ENCODE measurements at places on chromosomes 12 and 14.

DNA sequence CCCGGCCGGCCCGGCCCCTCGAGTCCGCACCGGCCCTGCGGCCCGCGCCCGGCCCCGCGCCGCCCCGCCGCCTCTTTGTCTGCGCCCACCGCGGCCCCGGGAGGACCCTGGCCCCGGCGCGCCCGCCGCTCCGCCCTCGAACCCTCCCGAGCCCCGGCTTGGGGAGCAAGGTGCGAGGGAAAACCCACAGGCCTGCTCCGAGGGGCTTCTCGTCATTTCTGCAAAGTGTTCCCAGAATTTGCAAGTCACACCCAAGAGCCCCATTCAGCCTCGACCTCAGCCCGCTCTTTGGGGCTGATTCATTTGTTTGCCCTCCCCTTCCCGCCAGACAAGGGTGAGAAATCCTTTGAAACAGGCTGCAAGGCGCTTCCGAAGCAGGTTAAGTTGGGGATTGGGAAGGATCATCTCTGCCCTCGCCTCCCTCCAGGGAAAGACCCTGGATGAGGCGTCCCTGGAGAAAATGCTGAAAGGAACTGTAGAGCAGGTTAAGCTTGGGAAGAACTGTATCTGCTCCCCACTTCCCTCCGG lies 325 bp upstream of the CLIP1 start:
- peak; percentile 23 for DNase-seq

DNA sequence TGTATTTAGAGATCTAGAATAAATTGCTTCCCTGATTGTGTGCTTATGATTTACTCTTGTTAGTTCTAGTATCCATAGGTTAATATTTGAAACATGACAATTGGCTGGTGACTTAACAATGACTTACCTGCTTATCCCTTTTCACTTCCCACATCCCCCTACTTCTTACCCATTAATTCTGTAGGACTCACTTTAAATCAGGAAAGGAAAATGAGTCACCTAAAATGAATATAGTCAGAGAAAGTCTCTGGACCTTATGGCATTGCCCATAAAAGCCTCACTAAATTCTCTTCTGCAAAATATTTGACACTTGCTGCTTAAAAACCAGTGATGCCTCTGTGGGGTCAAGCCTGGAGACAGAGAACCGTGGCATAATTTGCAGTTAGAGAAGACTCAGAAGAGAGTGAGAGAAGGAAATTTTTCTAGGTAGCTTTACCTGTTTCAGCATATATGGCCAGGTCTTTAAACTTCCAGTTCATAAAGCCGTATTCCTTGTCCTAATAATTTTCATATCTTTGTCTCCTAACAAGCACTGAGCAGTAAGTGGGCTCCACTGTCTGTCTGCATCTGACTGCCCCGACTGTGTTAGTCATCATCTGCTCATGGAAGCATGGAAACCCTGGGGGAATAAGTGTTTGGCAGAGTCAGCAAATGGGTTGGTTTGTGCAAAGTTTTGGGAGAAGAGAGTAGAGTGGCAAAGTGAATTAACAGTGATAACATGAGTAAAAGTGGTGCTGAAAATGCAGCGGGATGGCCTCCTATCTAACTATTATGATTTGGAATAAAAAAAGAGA lies 294.4 kb downstream of the AKAP6 start:
- DNase-seq: no peak

DNA sequence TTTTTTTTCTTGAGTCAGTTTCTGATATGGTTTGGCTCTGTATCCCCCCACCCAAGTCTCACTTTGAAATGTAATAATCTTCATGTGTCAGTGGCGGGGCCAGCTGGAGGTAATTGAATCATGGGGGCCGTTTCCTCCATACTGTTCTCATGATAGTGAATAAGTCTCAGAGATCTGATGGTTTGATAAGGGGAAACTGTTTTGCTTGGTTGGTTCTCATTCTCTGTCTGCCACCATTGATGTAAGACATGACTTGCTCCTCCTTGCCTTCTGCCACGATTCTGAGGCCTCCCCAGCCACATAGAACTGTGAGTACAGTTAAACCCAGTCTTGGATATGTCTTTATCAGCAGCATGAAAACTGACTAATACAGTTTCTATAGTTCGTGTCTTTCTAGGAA lies 42.9 kb downstream of the WNK1 start:
- peak; percentile 64 for DNase-seq

- no peak for DNase-seq
Observed at GRCh38 chr14:54343272-54344121, 53.3 kb upstream of the CDKN3 start.
